Activated CD4-positive, alpha-beta memory T cell treated with anti-CD3 and anti-CD28 coated beads, Interleukin-2, amount 10 ng/mL, durations not matched to agents 7 days and 5 days (primary cell): ENCODE measurements at places on chromosomes 2 and 18. TPM values are rescaled to one million over a fixed set of nuclear protein-coding genes. Genes with fewer than 3 reads are reported as not detected.

Gene TPO
- 0.73 TPM for total RNA-seq

Gene DCC
- total RNA-seq: not detected

Gene SLC9A4
- 0.15 TPM for total RNA-seq

Gene PXDN
- total RNA-seq: not detected

Gene C2orf15
- total RNA-seq: 0.35 TPM

Gene IL37
- total RNA-seq: 0.48 TPM

Gene KHK
- 6.6 TPM for total RNA-seq

Gene C2orf78
- not detected for total RNA-seq

Gene LGALSL
- 2.6 TPM for total RNA-seq

Gene SMYD5
- total RNA-seq: 8.9 TPM

Gene ELP2
- total RNA-seq: 54.5 TPM

Gene MYL1
- total RNA-seq: not detected

Gene DCDC2C
- total RNA-seq: not detected

Gene ABCA12
- total RNA-seq: not detected

Gene MERTK
- 0.20 TPM for total RNA-seq

Gene IL1A
- 5.4 TPM for total RNA-seq

Gene GLI2
- 0.43 TPM for total RNA-seq

Gene UGT1A3
- total RNA-seq: not detected

Gene ARMC9
- 0.55 TPM for total RNA-seq

Gene FZD7
- total RNA-seq: 0.60 TPM

Gene TCF23
- not detected for total RNA-seq

Gene TWIST2
- total RNA-seq: not detected

Gene UGT1A8
- total RNA-seq: not detected
